Smooth muscle cell of the brain vasculature (primary cell): ENCODE measurements at places on chromosomes 5 and 9.

DNA sequence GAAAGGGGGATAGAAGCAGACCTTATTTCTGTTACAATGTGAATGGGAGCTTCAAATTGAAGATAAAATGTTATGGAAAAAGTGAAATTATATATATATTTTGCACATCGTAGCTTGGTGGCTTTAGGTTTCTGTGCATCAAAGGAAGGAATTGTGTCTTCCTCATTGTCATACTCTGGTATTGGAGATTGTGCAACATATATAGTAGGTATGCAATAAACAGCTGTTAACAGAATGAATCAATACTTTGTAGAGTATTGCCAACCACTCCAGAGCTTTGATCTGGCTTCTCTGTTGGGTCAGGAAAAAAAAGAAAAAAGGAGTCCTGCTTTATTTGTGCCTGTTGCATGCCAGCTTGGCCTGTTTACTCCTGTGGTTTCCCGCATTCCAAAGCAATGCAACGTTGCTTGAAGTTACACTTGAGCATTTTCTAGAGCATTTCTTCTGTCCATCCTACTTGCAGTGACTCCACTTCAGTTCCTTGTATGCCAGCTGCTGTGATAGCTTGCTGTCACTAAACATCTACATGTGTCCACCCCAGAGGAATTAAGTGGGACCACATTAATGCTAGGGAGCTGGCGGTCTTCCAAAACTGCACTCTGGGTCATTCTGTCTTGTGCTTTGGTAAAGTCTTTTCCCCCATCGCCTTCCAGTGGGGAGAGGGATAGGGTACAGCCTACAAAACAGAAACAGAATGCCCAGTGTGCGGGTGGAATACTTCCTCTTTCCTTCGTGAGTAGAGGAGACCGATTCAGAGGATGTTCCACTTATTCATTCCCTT is 62.0 kb upstream of the MEF2C start:
- DNase-seq, result no peak

DNA sequence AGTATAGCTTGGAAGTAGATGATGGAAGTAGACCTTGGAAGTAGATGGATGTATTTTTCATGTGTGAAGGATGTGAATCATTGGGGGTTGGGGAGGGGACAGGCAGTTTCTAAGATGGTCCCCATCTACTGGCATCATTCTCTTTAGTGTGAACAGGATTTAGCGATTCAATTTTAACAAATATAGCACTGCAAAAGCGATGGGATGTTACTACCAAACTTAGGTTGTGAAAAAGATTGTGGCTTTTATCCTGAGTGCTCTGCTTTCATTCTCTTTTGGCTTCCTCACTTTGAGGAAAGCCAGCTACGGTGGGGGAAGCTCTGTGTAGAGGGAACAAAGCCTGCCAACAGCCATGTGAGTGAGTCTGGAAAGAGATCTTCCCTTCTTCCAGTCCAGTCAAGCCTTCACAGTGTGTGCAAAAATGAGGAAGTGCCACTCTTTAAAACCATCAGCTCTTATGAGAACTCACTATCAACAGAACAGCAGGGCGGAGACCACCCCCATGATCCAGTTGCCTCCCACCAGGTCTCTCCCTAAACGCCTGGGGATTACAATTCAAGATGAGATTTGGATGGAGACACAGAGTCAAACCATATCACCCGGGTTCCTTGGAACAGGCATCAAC is 441.4 kb downstream of the SH3GL2 start:
- no peak for DNase-seq

GRCh38 chr9:124882231-124882630 is 20.3 kb downstream of the ARPC5L start:
- DNase-seq, result no peak

- no peak for DNase-seq
Observed at GRCh38 chr9:92173318-92173717, 58.1 kb upstream of the SPTLC1 start.

- no peak for DNase-seq
Observed at GRCh38 chr5:142119051-142119625, 10.6 kb downstream of the NDFIP1 start.

- no peak for DNase-seq
Observed at GRCh38 chr5:57685516-57686255, 203.1 kb upstream of the ACTBL2 start.

DNA sequence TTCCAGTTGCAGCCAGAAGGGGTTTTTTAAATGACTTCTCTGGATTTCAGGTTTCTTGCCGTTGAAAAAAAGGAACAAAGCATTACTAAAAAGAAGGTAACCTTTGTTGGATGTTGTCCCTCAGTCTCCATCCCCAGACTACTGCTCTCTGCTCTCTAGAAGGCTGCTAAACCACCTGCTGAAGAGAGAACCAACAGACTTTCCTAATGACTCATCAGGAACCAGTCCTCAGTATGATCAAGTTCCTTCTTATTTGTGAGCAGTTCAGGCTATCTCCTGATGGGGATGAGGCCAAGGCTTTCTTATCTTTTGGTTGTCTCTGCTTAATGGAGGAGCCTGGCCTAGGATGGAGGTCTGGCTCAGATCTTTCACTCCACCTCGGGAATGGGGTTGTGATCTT is 4.1 kb downstream of the KIF4B start:
- DNase-seq, result no peak

- DNase-seq, result no peak
Observed at GRCh38 chr9:126223798-126224531, 102.7 kb upstream of the MVB12B start.

DNA sequence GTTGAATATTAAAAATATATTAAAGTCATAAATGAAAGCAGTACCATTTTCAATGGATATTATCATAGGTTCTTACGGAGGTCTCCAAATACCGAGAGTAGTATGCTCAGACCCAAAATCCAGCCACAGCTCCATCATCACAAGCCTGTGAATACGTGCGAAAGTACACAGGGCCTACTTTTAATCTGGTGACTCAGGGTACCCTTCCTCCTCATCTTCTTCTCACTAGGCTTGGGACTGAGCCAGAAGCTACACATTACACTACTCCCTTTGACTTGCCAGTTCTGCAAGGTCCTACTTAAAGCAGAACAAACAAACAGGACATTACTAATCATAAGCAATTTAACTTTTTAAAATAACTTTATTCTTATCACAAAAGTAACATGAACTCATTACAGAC is 7.6 kb upstream of the RIC1 start:
- no peak for DNase-seq

DNA sequence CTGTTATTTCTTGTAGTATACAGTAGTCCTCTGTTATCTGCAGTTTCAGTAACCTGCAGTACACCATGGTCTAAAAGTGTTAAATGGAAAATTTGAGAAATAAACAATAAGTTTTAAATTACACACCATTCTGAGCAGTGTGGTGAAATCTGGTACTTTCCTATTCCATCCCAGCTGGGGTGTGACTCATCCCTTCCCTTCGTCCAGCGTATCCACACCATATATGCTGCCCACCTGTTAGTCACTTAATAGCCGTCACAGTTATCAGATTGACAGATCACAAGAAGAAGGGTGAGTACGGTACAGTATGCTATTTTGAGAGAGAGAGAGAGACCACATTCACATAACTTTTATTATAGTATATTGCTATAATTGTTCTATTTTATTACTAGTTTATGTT is 28.9 kb downstream of the FAM151B start:
- no peak for DNase-seq

DNA sequence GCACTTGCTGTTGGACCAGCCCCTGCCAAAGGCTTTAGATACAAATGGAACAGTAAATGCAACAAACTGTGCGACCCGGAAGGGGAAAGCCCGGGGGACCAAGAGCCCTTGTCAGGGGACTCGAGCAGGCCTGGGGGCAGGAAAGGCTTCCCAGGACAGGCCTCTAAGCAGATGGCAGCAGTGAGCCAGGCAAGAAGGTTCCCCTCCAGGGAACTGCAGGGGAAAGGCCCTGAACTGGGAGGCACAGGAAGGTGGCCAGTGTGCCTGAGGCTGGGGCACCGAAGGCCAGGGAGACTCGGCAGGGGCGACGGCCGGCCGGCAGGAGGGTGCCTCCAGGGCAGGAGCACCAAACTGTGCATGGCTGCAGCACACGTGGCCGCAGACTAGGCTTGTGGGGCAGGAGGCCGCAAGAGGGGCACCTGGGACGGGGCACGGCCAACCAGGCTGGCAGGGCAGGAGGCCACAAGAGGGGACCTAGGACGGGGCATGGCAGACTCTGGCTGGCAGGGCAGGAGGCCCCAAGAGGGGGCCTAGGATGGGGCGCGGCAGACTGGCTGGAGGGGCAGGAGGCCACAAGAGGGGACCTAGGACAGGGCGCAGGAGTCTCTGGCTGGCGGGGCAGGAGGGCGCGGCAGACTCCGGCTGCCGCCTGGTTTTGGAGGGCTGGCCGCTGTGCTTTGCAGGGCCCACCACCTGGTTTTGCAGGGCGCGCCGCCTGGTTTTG is 10.0 kb downstream of the VAV2 start:
- DNase-seq, result no peak
